ENCODE measurements at places on chromosomes 2 and 18.

- DNase-seq = no peak
These were observed 84.3 kb downstream of the UXS1 start for GRCh38 chr2:106109675-106110424.

DNA sequence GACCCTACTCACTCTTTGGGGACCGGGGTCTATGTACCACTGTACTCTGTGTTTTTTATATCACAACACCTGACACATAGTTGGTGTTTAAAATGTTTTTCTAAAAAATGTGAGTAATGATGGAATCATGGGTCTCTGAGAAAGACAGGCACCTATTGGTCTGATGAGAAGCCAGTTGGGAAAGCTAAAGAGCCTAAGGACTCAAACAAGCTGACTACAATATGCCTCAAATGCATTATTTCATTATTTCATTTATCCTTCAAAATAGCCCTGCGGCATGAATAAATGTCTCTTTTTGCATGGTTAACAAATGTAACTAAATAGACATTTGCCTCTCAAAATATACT is 102.9 kb upstream of the SCN1A start:
- no peak for DNase-seq

DNA sequence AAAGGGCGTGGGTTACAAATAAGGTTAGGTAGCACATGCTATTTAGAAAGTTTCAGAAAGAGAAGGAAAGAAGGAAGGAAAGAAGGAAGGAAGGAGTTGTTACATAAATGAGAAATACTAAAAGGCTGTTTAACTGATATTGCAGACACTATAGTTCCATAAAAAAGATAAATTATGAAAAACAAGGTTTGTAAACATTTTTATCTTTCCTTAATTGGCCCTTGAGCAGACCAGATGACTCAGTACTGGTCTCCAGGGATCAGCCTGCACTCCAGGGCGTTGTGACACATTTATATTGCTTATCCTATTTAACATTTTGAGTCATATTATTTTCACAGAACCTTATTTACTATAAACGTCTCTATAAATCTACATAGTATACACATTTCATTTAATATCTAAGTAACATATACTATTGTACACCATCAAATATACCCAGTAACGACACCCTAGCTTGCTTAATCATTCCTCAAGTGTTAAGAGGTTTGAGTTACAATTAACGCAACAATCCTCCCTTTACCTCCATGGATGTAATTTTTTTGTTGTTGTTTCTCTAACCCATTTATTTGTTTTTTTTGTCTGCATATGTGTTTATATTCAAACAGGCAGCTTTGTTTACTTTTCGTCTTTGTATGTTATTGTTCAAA is 2.8 kb upstream of the RAB31 start:
- DNase-seq = peak; percentile 76

DNA sequence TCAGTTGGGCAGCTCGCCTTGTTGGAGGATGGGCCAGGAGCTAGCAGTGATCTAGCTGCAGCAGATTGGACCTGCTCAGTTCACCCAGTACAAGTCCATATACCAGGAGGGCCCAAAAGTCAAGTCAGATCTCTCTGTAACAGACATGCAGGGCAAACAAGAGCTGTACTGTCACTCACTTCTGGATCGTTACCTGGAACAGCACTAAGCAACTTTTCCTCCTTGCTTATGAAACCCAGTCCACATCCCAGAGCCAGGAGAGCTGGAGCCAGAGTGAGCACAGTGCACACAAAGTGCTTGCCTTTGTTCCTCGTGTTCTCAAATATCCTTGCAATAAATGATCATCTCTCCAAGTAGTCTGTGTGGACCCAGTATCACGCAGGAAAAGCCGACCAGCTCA is 244.1 kb upstream of the FOSL2 start:
- no peak for DNase-seq

DNA sequence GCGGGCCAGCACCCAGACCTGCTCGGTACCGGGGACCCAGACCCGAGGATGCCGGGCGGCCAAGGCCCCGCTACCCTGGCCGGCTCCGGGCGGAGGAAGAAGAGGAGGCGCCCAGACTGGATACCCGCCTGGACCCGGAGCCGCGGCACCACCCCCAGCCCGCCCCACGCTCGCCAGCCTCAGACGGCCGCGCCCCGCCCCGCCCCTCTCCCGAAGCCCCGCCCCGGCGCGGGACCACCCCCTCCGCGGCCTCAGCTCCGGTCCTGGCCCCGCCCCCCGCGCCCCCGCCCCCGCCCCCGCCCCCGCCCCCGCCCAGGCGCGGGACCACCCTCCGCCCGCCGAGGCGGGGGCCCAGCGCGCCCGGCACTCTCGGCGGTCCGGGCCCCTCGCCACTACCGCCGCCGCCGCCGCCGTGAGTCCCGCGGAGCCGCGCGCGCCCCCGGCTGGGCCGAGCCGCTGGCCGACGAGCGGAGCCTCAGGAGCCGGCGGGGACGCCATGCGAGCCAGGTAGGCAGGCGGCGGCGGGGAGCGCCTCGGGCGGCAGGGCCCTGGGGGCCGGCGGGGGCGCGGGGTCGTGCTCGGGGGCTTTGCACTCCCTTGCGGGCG is at the start of gene SH3BP4:
Gene SH3BP4, plus strand, starts transcription at position 354 of the 606 bp plus-strand sequence. CDS start 82,986 bp downstream, outside the sequence.
- DNase-seq = peak; percentile 72

GRCh38 chr18:46591783-46592391 is 65.1 kb downstream of the LOXHD1 start:
- no peak for DNase-seq

DNA sequence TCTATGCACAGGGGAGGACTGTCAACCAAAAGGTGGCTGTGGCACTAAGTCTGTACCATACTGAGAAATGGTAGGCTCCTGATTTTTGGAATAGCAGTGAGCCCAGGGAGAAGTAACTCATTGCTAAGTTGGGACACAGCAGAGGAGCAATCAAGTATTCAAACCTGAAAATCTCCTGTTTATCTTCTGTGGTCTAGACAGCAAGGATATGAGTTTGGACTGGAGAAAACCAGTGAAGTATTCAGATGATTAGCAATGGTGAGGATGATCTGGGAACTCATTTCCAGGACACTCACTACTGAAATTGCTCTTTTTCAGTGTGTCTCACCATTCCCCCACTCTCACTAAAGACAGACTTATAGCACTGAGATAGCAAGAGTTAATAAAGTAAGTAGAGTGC is 112.0 kb downstream of the GULP1 start:
- DNase-seq = peak; percentile 66

DNA sequence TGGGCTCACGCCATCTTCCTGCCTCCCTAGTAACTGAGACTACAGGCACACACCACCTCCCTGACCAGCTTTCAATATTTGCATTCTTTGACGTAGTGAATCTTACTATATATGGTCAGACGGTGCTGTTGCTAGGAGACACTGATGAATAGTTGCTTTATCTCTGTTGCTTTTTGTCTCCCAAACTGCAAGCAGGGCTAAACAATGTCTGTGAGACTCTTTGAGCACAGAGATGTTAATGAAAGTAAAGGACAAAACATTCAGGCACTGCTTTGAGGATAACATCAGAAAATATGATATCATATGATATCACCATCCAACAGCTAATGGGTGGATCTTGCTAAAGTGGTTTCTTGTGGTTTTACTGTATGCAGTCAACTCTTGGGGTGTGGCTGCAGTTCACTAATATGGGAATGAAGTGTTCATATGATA is 43.0 kb downstream of the EMILIN2 start:
- peak; percentile 9 for DNase-seq

DNA sequence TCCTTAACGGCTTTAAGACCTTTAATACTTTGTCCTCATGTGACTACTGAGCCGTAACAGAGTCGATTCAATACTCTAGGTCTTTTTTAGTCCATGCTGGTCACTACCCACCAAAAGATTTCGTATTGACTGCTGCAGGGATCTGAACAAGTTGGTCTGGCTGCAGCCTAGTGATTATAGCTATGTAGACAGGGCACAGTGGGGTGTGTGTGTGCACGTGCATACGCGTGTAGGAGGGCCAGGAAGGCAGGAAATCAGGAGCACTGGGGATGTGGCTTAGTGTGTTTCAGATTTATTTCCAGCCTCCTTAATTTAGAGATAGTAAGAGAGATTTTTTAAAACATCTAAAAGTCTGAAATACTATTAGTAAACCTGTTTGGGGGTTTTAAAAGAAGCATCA is 161.4 kb downstream of the MYO3B start:
- no peak for DNase-seq

- DNase-seq = no peak
These were observed 15.3 kb downstream of the WDR43 start for GRCh38 chr2:28909655-28910353.

- DNase-seq = peak; percentile 68
These were observed 2.6 kb downstream of the CLIP4 start for GRCh38 chr2:29117636-29118303.

- DNase-seq = no peak
These were observed 69.6 kb downstream of the MYO1B start for GRCh38 chr2:191314697-191315364.

GRCh38 chr2:147548451-147548850 is 296.4 kb upstream of the ACVR2A start:
- no peak for DNase-seq

DNA sequence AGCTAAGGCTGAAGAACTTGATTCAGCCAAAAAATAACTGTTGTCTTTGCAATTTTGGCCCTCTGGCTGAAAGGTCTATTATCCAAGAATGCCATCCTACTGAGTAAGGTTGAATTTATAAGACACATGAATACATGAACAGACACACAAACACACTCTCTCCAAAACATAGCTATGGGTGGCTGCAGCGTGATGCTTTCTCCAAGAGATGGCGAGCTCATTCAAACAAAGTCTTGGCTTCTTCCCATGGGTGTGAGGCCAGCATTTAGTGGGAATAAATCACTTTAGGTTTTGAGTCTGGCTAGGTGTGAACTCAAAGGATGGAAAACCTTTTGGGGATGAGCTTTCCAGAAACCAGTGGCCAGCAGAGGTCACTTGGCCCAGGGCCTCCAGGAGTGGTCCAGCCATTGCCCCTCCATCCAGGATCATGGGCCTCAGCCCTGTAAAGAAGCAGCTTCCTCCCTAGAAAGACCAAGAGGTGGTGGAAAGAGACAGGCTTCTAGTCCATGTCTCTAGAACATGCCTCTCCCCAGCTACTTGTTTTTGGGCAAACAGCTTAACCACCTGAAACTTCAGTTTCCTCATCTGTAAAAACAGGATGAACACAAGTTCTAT is 11.0 kb upstream of the OSR1 start:
- peak; percentile 50 for DNase-seq

DNA sequence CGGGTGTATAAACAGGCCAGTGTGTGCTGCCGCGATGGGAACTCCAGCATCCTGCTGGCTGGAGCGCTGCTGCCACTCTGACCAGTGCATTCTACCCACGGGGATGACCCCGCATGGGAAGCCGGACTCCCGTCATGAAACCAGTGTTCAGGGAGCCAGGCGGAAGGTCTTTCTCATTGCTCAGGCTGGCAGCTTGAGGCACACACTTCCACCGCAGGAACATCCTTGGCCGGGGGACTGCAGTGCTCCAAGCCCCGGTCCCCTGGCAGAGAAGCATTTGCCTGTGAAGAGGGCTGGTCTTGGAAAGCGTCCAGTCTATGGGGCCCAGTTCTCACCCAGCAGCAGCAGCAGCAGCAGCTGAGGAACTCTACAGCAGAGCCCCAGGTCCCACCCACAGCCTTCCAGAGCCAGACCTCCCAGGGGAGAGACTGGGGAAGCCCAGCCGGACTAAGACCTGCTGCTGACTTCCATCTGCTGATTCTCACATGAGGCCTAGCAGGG is 235.9 kb downstream of the KLHL29 start:
- peak; percentile 55 for DNase-seq

GRCh38 chr2:109637749-109638570 is 23.8 kb downstream of the SOWAHC start:
- peak; percentile 65 for DNase-seq

- no peak for DNase-seq
These were observed 30.7 kb downstream of the INO80C start for GRCh38 chr18:35466815-35467623.

DNA sequence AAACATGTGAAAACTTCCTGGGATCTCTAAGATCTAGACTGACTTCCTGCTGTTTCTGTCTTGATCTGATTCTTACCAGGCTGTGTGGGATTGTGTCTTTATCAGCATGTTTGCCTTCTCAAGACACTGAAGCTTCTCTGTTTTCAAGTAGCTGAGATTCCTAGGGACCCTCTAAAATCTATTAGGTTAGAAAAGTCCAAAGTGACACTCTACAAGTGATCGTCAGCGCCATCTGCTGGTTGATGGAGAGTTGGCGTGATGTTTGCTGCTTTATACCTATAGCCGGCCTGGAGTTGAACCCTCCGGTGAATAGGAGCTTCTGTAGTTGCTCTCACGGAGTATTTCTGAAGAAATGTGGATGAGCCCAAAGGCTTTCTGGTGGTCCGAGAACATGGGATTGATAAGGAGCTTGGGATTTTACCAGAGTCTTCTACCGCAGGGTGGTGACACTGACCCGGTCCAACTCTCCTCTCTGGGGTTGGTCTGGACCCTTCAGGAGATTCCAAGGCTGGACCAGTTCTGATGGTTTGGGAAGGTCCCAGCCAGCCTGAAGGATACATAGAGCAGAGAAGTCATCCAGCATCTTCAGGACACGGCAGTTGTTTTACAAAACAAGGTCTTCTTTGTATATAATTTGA is 96.0 kb upstream of the TTC39C start:
- DNase-seq = peak; percentile 56

- no peak for DNase-seq
These were observed 63.1 kb upstream of the B3GNT7 start for GRCh38 chr2:231332388-231332787.

GRCh38 chr18:56645415-56646016 is 5.6 kb upstream of the WDR7 start:
- DNase-seq = no peak

DNA sequence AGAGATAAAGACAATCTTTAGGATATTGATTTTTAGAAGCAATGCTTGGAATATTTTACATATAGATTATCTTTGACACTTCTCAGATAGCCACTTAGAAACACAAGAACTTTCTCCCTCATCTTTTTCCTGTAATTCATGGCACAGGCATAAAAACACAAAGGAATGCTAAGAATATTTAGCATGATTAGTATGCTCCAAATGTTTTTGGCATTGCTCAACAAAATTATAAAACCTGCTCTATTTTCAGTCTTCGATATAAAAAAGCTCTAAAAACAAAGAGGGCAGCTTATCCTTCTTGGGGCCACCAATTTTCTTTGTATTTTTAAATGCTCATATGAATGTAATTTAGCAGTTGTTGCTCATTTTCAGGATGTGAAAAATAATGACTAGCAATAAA is 90.8 kb downstream of the RAD51AP2 start:
- no peak for DNase-seq

GRCh38 chr18:10398571-10398970 is 55.9 kb upstream of the APCDD1 start:
- DNase-seq = no peak

DNA sequence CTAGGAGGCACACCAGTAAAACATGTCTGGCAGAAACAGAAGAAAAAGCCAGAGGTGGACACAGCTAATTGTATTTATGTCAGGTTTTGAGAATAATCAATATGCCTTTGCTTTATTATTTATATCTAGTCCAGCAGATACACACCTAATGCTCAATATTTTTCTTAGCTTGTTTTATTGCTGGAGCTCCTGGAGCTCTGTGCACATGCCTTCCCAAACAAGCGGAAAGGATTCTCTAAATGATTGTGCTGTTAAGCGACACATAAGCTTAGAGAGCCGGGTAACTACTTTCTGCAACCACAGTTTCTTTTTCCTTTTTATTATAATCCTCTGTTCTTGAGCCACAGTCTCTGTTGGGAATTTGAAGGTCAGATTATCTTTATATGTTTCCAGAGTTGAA is 177.3 kb upstream of the ST6GAL2 start:
- no peak for DNase-seq

Measured in IMR-90 (cell line).